Activated T-helper 1 cell treated with anti-CD3 and anti-CD28 coated beads, Interleukin-2, amount 50 U/mL, for 16 hours (primary cell): ENCODE measurements at places on chromosomes 13 and 19.

DNA sequence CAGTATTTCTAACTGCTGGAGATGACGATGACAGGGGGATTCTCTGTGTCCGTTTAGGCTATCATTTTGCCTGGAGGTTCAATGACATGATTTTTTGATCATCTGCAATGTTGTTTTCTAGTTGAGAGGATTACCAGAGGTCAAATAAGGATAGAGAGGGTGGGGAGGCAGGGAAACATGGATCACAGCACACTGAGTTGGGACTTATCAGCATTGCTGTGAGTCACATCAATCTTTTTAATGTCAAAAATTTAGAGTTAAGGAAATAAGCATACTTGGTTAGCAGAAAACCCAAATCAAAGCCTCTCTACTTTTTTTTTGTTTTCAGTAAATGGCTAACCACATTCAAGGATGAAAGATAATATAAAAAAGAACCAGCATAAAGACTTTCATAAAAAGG, 43.0 kb upstream of the CSNK1A1L start:
- no peak for DNase-seq

DNA sequence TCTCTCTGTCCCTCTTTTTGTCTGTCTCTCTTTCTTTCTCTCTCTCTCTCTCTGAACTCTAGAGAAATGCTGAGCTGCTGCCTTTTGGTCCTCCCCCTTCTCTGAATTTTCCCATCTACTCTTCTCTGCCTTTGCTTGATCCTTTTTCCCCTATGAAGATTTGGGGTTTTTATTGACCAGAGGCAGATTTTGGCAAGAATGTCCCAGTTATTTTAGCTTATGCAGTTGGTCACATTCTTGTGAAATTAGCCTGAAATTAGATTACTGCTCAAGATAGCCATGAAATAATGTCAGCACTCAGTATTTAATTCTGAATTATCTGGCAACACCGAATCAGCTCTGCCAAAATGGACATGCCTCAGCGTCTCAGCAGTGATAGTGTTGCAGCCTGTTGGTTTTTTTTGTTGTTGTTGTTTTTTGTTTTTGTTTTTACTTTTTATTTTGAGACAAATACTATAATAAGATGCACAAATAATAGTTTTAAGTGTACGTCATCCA, 17.2 kb upstream of the SPART start:
- no peak for DNase-seq

DNA sequence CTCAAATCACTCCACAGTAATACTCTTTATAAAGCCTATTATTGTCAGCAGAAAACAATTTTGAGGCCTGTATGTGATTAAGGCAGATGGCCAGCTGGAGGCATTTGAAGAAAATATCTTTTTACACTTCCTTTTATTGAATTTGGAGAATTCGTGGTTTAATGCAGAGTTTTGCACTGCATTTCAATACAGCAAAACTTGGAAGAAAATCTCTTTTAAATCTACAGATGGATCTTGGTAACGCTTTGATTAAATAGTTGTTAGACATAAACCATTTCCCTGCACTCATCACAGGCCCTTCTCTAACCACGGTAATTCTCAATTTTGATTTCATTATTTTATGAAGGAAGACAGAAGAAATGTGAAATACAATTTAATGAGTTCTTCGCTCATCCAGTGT, 185.7 kb downstream of the RFC3 start:
- DNase-seq, result no peak

DNA sequence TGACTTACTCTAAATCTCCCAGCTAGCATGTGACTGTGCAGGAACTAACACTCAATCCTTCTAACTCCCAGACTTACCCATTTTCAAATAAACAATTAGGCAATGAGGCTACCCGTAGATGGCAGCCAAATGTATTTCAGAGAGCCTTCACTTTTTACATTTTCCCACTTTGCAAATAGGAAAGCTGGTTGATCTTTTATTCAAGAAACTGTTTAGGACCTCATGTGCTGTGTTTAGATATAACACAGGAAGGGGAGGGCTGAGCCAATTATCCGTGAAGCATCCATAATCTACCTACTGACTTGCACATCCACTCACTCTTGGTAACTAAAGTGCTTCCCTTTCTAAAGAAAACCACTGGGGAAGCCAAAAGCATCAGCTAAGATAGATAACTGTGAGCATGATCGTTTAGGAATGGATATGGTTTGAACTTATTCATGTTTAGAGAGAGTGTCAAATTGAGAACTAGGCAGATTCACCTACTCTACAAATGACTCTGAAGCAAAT, 33.4 kb downstream of the MBNL2 start:
- no peak for DNase-seq

DNA sequence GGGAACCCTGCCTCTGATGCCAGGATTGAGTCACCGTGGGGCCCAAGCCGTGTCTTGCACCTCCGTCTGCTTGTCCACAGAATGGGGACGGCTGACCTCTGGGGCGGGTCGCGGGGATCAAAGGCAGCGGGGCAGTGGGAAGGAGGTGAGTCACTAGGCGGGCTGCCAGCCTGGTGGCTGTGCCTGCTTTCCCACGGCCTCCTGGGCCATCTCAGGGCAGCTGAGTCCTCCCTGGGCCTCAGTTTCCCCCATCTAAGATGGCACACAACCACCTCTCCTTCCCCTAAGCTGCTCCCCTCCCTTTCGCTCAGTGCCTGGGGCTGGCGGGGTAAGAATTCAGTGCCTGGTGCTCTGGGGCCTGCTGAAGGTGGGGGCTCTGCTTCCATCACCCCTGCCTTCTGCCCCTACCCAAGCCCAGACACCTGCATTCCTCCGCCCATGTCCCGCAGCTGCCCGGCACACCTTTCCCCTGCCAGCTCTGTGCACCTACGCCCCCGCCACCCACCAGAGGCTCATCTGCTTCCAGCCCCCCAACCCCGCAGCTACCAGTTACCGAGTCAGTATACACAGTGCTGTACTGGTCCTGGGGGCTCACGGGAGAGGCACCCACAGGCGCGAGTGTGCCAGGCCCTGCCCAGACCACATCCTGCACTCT, 3.5 kb downstream of the MKNK2 start:
- DNase-seq, result no peak

DNA sequence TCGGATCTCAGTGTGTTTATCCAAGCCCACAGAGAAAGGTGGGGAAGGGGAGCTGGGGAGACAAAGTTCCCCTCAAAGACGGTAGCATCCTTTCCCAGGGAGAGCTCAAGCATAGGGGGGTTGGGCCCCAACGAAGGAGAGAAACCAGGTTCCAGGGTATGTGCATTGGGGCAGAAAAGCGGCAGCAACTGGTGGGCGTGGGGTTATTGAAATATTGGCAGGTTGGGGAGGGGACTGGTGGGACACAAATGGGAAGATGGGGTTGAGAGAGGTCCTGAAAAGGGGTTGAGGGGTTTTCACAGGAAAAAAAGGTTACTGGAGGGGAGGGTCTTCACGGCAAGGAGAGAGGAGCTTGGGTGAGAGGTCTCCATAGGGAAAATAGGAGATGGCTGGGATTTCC, 1.0 kb downstream of the ASF1B start:
- DNase-seq, result no peak

- DNase-seq, result no peak
Measured at GRCh38 chr13:50742968-50743367, 100.5 kb downstream of the DLEU7 start.

DNA sequence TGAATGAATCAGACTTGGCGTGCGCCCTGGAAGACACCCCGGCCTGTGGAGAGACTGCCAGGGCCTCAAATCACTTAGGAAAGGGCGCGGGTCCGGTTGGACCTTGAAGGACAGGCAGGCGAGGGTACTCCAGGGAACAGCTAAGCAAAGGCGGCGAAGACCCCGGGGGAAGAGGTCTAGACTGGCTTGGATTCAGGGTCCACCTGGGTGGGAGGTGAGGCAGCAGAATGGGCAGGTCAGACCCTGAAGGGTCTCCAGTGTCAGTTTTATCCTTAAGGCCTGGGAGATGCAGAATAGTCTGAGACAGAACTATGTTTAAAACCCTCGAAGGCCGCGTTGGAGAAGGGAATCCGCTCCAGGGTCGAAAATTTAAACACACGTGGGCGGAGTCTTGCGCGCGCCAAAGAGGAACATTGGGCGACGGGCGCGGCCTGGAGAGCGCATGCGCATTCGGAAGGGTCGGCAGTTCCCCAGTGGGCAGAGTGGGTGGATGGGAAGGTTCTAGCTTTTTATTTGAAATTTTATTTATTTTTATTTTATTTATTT, 567 bp upstream of the SMG9 start:
- peak; percentile 65 for DNase-seq

DNA sequence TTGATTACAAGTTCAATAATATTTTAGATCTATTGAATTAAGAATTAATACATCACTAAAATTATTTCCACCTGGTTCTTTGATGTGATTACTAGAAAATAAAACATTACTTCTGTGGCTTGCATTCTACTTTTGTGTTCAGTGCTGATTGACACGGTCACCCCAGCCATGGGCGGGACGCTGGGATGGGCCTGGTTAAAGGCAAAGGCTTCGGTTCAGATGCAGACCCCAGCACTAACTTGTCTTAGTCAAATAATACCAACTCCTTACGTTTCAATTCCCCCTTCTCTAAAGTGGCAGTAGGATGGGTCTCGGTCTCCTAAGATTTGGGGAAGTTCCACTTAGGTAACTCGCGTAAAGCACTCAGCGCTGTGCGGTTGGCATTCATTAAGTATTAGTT, 144.9 kb downstream of the URI1 start:
- no peak for DNase-seq

DNA sequence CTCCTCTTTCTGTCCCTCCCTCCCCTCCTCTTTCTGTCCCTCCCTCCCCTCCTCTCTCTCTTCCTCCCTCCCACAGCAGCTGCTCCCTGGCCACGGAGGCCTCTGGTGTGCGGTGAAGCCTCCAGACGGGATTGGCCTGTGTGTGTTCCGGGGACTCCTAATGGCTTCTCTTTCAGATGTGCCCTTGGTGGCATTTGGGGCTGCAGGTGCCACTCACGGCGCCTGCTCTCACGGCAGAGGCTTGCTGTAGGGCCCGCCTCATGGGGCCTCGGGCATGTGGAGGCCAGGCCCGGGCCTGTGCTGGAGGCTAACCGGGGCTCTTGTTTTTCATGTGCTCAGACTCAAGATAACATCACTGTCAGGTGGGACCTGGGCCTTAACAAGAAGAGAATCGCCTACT, 20.9 kb downstream of the UPF1 start:
- DNase-seq, result no peak

DNA sequence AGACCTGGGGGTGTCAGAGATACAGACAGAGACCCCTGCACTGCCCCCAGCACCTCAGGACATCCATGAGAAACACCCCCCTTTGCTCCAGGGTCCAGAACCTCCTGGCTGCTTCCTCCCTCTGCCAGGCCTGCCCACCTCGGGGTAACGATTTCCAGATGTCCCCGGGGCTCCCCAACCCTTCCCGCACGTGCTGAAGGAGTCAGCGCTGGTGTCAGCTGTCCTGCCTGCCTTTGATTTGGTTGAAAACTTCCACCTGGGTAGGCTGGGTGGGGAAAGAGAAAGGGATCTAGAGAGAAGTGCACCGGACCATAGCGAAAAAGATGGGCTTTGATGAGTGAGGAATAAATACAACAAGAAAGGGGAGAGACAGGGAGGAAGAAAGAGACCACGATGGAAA, 1.5 kb upstream of the CGB7 start:
- no peak for DNase-seq

DNA sequence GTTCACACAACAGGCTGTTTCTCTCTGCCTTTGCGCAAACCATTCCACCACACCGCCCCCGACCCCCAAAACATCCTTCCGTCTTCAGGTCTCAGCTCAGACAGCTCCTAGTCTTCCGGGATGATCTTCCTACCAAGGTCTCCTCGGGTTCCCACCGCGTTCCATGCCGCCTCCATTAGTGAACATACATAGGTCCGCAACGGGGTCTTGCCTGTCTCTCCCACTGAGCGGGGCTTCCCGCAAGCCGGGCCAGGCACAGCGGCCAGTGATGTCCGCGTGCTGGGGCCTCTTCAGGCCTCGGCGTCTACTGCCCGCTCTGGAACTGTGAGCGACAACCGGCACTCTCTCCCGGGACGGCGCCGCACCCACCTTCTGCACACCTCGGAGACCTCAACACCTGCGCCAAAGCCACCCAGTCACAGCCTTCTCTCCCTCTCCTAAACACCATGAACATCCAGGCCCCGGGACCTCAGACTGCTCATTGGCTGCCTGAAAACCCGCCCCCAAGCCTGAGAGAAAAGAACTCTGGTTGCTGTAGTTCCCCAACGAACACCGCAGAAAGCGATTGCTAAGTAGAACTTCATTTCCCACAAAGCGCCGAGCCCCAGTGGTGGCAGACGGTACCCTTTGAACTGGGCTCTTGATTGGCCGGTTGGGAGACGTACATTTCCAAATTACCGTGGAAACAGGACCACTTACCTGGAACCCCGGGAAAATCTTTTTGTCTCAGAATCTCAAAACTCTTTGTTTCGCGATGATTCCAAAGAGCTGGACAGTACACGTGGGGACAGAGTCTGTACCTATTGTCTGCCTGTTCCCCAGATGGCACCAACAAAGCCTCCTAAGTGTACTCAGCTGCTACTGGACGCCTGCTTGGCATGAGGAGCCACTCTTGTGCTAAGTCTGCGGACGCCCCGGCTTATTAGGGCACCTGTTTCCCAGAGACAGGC, 9.5 kb downstream of the DYRK1B start:
- DNase-seq, result peak; percentile 67

GRCh38 chr13:46893798-46894560, 2.9 kb downstream of the HTR2A start:
- peak; percentile 40 for DNase-seq

DNA sequence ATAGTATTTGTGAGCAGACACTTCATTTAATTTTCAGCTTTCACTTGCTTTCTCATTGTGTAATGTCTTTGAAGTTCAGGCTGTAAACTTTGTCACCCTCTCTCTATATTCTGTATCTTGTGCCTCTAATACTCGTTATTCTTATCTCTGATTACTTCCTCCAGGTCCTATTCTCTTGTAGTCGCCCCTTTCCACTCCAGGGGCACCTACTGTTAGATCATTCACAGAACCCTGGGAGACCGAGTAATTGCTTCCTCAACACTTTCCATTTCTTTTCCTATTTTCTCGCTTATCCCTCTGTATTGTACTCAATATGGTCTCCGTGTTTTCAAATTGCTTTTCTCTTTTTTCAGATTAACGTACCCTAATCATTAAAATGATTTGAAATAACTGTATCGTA, 93.9 kb upstream of the TDRD3 start:
- DNase-seq, result no peak

DNA sequence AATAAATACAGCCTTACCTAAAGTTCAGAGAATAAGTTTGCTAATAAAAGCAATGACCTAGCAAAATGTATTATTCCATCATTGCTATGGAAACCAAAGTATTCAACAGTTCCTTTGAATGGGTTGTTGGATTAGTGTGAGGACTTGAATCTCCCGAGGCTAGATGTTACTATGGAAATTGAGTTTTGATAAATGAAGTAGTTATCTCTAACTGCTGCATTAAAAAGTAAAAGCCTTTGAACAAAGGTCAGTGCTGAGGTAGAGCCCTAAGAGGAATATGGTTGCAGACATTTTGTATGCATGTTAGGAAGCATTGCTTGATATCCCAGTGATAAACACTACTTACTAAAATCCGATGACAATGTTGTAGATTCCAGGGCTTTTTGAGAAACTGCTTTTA, 6.2 kb downstream of the KLF5 start:
- no peak for DNase-seq
